ENCODE measurements at places on chromosomes 6 and 20. TPM values are rescaled to one million over a fixed set of nuclear protein-coding genes. Genes with fewer than 3 reads are reported as not detected.

DNA sequence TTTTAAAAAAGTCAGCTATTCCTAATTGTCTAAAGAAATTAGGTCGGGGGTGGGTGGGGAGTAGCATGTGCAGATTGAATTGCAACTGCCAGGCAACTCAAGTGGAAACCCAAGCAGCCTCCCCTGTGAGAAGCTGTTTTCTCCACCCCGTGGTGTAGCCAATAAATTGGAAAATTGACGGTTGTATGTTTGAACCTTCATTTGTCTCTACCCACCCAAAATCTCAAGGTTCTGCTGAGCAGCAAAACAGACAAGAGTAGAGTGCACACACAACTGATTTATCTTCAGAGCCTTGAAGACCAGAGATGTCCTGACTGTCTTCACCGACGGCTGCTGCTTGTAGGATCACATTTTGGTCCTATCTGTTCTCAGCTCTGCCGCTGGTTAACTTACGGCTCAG, 88.5 kb downstream of the DTD1 start:
- no peak for DNase-seq

The HTR1E gene
- 0.54 TPM for total RNA-seq

DNA sequence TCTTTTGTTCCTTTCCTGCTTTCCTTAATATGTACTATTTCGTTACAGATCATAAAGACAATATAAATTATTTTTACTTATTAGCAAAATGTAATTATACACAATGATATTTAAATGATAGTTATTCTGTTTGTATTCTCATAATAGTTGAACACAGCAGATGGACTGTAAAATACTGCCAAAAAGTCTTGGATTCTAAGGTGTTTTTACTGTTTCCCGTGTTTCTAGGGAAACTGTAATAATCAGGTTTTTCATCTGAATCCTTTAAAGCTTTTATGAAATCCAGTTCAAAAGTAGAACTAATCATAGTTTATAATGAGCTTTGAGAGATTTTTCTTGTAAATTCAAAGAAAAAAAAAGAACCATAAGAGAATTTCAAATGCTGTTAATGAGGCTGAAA, 148.4 kb downstream of the GRIK2 start:
- no peak for DNase-seq

DNA sequence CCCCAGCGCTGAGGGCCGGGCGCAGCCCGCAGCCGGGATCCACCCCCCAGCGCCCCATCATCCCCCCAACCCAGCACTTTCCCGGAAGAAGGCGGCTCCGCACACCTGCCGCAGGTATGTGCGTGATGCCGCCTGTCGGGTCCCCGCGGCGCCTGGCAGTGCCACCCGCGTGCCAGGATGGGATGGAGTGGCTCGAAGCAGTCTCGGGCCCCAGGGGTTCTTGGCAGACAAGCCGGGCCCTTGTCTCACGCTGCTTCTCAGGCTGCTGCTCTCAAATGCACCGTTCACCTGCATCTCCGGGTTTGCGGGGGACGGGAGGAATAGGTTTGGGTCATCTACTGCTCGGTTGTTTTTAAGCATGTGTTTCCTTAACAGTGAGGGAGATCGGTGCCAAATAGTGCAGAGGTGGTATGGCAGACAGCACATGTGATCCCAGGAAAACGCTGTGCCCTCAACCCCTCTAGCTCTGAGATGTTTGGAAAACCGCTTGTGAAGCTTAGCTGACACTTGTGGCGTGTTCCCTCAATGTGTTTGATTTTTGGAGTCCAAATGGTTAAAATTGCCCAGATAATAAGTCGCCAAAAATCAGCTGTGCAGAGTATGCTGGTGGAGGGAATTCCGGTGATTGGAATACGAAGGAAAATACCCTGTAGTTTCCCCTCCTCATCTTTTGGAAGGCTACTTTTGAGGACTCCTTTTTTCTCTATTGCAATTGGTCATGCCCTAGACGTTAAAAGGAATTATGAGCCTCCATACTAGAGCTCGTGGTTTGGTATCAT, 926 bp downstream of the MYLIP start:
- DNase-seq = peak; percentile 41

The ENPP5 gene
- total RNA-seq = 19.8 TPM

- DNase-seq = no peak
Observed at GRCh38 chr6:148747471-148748165, 788 bp downstream of the UST start.

The MLN gene
- total RNA-seq = not detected

The KCNK16 gene
- total RNA-seq = not detected

DNA sequence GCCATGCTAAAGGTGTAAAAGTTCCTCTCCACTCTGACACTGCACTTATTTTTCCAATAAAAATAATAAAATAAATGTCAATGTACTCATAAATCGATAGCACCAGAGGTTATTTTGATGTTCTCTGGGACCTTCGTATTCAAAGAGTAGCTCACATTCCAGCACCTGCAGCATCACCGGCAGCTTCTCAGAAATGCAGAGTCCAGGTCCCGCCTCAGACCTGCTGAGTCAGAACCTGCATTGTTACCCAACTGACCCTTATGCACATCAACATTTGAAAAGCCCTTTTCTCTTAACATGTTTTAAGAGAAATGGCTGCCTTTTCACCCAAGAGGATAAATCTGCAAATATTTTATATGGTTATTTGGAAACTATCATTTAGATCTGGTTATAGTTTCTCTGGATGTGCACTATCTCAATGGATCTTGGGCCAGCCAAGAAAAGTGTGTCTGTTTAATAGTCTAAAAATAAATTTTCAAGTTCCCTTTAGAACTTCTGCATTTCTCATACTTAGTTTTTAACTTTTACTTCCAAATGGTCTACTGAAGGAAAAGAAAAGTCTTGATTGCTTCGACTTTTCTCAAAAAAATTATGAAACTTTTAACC, 216.2 kb upstream of the PRDM1 start:
- no peak for DNase-seq

The OPRM1 gene
- total RNA-seq = 15.9 TPM

- DNase-seq = no peak
Observed at GRCh38 chr6:114282292-114282691, 60.5 kb downstream of the HS3ST5 start.

The OPN5 gene
- total RNA-seq = not detected

GRCh38 chr6:128064540-128064895, 163.7 kb upstream of the THEMIS start:
- DNase-seq = no peak

The PPP1R16B gene
- 13.0 TPM for total RNA-seq

- peak; percentile 67 for DNase-seq
Observed at GRCh38 chr20:63381781-63382431, 20.8 kb upstream of the CHRNA4 start.

DNA sequence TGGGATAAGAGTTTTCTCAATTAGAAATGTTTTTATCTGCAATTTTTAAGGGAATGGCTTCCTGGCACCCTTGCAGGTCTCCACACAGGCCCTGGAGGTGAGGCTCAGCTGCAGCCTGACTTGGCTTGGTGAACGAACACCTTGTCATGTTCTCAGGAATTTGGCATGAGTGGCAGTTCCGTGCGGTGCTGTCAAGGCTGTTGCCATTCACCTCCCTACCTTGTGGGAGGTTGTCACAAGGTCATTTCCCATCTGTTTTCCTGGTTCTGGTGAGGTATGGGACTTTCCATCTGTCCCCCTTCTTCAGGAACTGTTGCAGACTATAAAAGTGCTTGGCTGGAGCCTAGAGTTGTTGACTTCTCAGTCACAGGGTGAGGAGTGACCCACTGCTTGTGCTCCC, 82.9 kb downstream of the ELOVL4 start:
- peak; percentile 66 for DNase-seq

The MDFI gene
- 51.2 TPM for total RNA-seq

- DNase-seq = no peak
Observed at GRCh38 chr20:8272766-8273165, 140.7 kb downstream of the PLCB1 start.

DNA sequence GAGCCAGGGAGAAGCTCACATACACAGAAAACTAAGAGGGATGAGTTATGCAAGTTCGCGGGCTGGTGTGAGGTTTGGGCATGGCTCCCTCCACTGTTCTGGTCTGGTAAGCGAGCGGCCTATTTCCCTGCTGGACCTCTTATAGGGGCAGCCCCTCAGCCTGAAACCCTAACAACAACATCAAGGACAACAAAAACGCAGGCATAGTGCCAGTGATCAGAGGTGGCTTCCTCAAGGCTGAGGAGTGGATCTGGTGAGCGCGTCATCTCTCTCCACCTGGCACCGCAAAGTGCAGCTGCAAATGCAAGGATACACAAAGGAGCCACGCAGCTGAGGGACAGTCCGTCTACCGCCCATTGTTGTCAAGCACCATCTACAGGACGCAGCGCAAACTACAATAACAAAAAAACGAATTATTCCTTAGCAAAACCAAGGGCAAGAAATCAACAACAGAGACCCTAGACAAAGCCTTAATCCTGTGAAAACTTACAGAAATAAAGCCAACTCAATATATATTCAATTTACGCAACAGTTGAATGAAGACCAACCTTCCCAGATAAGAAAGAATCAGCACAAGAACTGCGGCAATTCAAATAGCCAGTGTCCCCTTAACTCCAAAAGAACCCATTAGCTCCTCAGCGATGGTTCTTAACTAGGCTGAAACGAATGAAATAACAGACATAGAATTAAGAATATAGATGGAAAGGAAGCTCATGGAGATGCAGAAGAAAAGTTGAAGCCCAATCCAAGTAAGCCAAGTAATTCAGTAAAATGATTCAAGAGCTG, 9.2 kb upstream of the DEFB110 start:
- no peak for DNase-seq

DNA sequence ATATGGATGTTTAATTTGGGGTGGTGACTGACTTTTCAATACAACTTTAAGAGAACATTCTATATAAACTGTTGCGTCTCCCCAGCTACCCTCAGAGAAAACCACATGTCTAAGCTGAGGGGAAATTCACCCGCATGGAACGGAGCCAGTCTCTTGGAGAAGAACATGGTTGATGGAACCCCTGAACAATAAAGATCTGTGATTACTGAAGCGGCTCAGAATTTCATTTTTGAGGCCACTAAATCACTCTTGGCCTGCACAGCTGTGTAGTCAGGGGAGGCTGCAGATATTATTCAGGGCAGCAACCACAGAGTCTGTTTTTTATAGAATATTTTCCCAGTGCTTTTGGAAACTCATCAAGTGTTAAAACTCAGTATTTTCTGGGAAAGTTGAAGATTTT, 73.8 kb downstream of the EYA4 start:
- no peak for DNase-seq

DNA sequence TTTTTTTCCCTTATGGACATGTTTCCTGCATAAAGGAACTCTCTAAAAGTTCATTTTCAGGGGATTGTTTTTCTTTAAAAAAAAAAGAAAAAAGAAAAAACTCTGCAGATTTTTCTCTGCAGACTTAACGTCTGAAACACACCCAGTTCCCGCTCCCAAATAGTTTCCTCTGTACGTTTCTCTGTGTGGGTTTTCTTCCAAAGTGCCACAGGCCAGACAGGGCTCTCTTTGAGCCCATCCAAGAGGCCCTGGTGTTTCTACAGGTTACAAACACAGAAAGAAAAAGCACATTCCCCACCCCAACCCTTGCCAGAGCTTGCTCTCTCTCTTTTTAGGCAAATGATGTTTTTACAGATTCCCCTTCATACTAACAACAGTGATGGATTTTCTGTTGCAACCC, 258.6 kb downstream of the FNDC1 start:
- DNase-seq = no peak

DNA sequence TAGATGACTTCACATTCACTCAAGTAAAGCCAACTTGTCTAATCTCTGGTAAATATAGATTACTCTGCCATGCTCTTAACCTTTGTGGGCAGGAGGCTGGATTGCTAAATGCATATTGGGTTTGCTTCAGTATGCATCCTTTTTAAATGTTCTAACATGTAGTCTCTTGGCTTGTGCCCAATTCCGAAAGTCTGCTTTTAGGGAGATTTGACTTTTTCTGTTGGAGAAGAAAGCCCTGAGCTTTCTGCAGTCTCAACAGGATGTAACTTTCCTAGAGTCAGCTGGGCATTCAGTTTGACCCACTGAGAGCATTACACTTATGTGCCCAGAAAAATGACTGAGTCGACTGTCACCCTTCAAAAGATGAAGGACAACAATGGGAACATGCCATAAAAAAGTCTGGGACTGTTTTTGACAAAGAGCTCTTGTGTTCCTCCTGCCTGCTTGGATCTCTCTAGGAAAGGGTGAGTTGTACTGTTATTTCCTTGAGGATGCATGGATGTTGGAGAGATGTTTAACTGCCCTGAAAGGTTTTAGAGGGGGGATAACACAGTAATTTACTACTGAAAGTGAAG, 299.4 kb downstream of the ZFAND3 start:
- no peak for DNase-seq

GRCh38 chr6:43771210-43771857, 1.3 kb downstream of the VEGFA start:
- DNase-seq = peak; percentile 54

- DNase-seq = no peak
Observed at GRCh38 chr6:134795001-134795400, 154.9 kb downstream of the ALDH8A1 start.

GRCh38 chr6:15536198-15536955, 126.5 kb downstream of the DTNBP1 start:
- DNase-seq = no peak

The C20orf141 gene
- not detected for total RNA-seq

The EPPIN gene
- not detected for total RNA-seq

The HEY2 gene
- total RNA-seq = 9.5 TPM

DNA sequence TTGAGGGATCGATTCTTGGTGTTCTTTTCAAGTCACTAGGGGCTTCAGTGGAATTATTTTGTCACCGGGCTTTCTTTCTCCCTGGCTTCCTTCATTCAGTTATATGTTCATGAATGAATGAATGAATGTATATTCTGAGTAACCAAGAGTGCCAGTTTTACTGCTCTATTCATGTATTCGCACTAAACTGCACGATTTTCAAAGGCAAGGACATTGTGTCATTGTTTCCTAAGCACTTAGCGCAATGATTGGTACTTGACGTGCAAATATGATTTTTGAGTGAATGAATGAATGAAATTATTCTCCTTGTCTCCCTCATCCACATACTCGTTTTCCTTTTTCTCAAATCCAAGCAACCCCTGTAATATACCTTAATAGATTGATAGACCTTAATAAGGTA, 822 bp downstream of the AFG1L start:
- DNase-seq = no peak

- no peak for DNase-seq
Observed at GRCh38 chr20:62210496-62210855, 9.6 kb downstream of the HRH3 start.

The SOX18 gene
- 1.6 TPM for total RNA-seq

GRCh38 chr20:54195483-54196472, 12.1 kb upstream of the PFDN4 start:
- DNase-seq = no peak

GRCh38 chr6:131122007-131122406, 13.3 kb upstream of the AKAP7 start:
- DNase-seq = no peak

DNA sequence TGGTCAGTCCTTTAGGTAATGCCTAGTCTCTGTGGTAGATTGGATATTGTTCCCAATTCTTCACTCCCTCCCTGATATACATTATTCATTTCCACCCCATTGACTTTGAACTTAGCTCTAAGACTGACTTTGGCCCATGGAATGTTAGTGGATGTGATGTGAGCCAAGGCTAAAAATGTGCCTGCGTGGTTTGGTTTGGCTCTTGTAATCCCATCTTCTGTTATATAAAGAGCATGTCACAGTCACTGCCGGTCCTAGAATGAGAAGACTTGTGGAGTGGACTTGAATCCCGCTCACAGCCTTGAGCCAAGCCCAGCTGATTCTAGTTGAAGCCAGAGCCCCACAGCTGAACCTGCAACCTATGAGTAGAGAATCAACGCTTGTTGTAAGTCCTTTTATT, 23.6 kb upstream of the DNAAF9 start:
- no peak for DNase-seq

GRCh38 chr6:139473231-139473701, 98.8 kb upstream of the CITED2 start:
- DNase-seq = peak; percentile 80
